Cardiac muscle cell (in vitro differentiated cells and primary cell): ENCODE measurements at places on chromosomes 5 and 9.

- DNase-seq, result no peak
Observed at GRCh38 chr9:125233678-125234077, 7.5 kb downstream of the HSPA5 start.

GRCh38 chr9:121732886-121733285, 81.5 kb downstream of the DAB2IP start:
- no peak for DNase-seq

DNA sequence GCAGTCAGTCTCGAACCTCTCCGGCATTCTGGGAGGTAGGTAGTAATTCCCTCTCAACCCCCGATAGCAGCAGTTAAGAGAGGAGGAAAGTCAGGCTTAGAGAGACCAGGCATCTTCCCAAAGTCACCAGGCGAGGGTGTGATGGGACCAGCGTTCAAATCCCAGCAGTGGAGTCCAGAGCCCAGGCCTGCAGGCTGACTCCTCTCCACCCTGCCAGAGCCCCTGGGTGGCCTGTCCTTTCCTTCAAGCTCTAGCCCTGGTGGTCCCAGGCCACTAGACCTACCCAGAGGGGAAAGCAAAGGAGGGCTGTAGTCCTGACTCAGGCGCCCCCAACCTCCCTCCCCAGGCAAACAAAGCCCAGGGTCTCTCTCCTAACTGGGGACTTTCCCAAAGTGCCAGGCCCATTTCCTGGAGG, 4.2 kb upstream of the NR5A1 start:
- DNase-seq, result no peak

DNA sequence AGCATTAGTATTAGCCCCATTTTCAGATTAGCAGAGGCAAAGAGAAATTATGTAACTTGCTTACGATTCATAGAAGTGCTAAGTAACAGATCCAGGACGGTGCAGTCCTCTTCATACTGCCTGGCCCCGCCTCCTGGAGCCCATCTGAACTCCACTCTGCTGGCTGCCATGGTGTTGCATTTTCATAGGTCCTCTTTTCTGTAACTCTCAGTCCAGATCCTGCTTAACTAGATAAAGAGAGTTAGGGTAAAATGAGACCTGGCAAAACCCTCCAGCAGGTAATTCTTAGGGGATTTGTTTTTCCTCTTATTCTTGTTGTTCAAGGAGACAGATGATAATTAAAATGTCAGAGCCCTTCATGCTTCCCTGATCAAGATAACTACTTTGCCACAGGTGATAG, 135.1 kb upstream of the EFNA5 start:
- no peak for DNase-seq
